ENCODE measurements at places on chromosomes 12 and 14. TPM values are rescaled to one million over a fixed set of nuclear protein-coding genes. Genes with fewer than 3 reads are reported as not detected.

FERMT2 gene
- 6.9 TPM for total RNA-seq

SP7 gene
- total RNA-seq: not detected

P2RX7 gene
- total RNA-seq: 1.0 TPM

USP44 gene
- 0.20 TPM for total RNA-seq

CARMIL3 gene
- 1.5 TPM for total RNA-seq

MRPL51 gene
- total RNA-seq: 136 TPM

LRFN5 gene
- 0.55 TPM for total RNA-seq

PNP gene
- total RNA-seq: 38.8 TPM

GPR65 gene
- 1.6 TPM for total RNA-seq

TMTC1 gene
- total RNA-seq: 49.1 TPM

PRH1 gene
- 14.2 TPM for total RNA-seq

GYS2 gene
- total RNA-seq: not detected

RNASE3 gene
- total RNA-seq: not detected

WNT1 gene
- not detected for total RNA-seq

RNF212B gene
- not detected for total RNA-seq

CD163 gene
- total RNA-seq: 7.6 TPM

KRT6A gene
- 1.4 TPM for total RNA-seq

GPRC5D gene
- not detected for total RNA-seq

IFNG-AS1 gene
- total RNA-seq: 0.70 TPM

SMAGP gene
- 35.0 TPM for total RNA-seq

DACT1 gene
- 3.0 TPM for total RNA-seq

LRRIQ1 gene
- total RNA-seq: not detected

NUP107 gene
- total RNA-seq: 27.7 TPM

GTF2A1 gene
- 29.5 TPM for total RNA-seq

ENDOU gene
- total RNA-seq: 0.31 TPM

NANOG gene
- total RNA-seq: not detected

CRIP2 gene
- 23.5 TPM for total RNA-seq

PRR4 gene
- total RNA-seq: 3.4 TPM

RTN1 gene
- 15.9 TPM for total RNA-seq

SMIM41 gene
- total RNA-seq: 0.41 TPM

SLC10A1 gene
- not detected for total RNA-seq

BHLHE41 gene
- total RNA-seq: 41.0 TPM

C12orf75 gene
- 47.4 TPM for total RNA-seq

WDHD1 gene
- 6.5 TPM for total RNA-seq

KRT7 gene
- 6.4 TPM for total RNA-seq

APOF gene
- not detected for total RNA-seq
